ENCODE measurements at places on chromosomes 5 and 9.

- no peak for DNase-seq
These were observed 87.2 kb downstream of the CSNK1G3 start for GRCh38 chr5:123599171-123599570.

GRCh38 chr9:121996783-121997182 lies 96.3 kb downstream of the TTLL11 start:
- DNase-seq, result no peak

GRCh38 chr5:170380361-170380951 lies 8.7 kb downstream of the KCNMB1 start:
- DNase-seq, result no peak

DNA sequence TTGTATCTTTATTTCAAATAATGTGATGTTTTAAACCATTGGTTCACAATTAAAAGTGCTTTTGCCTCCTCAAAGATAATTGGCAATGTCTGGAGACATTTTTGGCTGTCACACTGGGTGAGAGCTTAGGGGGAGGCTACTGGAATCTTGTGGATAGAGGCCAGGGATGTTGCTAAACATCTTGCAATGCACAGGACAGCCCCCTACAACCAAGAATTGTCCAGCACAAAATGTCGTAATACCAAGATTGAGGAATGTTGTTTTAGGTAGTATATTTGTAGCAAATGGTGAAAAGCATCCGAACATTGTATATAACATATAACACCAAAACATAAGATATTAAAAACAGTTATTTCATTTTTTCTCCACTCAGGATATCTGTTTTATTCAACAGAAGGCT lies 99.8 kb downstream of the SLC44A1 start:
- no peak for DNase-seq

DNA sequence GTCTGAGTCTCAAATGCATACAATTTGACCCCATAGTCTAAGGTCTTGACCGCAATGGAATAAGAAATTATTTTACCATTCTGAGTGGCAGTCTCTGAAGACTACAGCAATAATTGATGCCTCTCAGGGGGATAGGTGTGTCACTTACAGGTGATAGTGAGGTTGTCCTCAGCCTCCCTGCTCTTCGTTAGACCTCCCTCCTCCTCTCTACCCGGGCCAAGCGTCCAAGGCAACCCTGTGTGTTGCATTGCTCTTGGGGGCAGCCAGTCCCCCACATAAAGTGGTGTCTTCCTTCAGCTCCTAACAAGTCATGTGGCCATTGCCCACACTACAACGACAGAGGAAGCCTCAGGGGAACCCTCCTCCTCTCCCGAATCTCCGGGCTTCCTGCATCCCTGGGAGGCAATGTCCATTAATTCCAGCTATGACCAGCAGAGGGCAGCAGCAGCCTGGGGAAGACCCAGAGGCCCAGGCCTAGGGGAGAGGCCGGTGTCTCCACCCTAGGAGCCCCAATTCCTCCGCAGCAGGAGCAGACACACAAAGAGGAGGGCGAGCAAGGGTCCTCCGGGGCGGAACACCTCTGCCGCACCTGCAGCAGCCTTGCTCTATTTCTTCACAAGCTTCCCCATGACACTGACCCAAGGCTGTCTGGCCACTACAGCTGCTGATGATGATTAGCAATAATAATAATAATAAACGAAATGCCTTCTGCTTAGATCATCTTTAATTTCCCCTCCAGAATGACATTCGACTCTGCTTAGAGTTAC lies 134.8 kb downstream of the KCNIP1 start:
- peak; percentile 90 for DNase-seq

- DNase-seq, result no peak
These were observed 200.4 kb downstream of the ASTN2 start for GRCh38 chr9:117214416-117214815.

- no peak for DNase-seq
These were observed 3.9 kb downstream of the FABP6 start for GRCh38 chr5:160233215-160233614.

DNA sequence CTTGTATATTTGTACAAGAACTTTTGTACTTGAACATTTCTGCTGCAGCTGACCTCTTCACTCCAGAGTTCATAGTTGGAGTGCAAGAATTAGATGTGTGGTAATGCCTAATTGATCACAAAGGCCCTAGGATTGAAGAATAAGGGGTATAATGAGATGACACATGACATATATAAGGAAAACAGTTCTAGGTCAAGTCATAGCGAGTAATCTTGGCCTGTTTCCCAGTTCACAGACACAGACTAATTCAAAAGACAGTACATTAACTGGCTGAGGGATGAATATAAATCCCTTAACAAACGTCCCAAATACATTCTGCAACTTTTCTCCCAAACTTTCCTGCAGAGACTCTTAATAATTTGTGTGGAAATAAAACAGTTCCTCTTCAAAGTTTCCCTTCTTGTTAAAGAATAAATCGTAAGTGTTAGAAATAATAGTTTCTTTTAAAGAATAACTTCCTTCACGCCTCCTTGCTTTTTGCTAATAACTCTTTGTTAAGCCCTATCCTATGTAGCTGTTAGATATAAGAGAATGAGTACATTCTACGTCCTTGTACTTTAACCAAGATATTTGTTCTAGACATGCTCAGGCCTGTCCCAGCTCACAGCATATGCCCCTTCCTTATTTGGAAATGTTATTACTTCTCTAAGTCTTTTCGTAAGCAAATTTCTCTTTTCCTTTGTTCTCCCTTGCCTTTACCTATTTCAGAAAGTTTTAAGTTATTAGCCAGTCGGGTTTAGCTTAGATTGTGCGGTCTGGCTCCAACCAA lies 556.4 kb upstream of the CTNND2 start:
- DNase-seq, result no peak

DNA sequence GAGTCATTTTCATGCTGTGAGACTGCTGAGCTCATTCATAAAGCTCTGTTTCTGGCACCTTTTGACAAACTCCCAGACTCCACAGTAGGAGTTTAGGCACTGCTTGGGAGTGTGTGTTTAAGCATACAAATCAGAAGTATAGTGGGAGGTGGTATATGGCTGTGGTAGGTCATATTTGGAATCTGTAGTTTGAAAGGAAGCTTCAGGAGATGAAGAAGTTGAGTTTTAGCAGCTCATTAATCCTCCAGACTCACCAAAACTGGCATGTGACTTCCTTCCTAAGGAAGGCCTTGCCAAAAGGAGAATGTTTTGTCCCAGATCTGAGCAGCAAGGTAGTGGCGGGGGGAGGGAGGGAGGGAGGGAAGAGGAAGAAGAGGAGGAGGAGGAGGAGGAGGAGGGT lies 52.8 kb downstream of the SAXO1 start:
- no peak for DNase-seq

GRCh38 chr5:77637998-77638762 lies at the start of gene OTP:
Gene OTP (minus strand): TSS chr5:77638713. CDS start chr5:77638549, 164 bp downstream.
- no peak for DNase-seq

GRCh38 chr9:92641092-92641809 lies 28.7 kb downstream of the IPPK start:
- DNase-seq, result no peak

DNA sequence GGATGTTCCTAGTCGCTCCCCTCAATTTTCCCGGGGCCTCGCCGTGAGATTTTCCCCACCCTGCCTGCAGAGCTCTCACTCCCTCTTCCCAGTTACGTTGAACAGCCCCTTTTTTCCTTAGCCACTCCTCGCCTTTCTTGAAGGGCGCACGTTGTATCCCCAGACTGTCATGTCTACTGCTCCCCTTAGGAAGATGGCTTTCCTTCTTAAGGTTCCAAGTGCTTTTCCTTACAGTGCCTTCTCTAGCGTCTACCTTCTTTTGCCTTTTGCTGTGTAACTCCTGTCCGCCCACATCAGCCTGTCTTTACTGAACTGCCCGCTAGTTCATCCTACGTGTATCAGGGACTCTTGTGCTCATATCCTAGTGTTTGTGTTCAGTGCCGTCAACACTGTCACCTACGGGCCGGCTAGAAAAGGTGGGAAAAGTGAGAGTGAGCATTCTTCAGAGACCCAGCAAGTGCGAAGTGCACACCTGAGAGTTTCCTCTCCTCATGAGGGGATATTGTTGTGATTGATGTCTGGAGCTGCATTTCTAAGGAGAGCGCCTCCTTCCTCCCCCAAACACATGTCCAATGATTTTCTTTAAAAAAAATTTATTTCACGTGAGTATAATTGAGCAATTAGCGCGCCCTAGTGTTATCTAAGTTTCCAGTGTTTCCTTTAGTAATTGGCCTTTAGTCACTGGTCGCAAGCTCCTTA lies 764 bp downstream of the CAMLG start:
- peak; percentile 53 for DNase-seq

DNA sequence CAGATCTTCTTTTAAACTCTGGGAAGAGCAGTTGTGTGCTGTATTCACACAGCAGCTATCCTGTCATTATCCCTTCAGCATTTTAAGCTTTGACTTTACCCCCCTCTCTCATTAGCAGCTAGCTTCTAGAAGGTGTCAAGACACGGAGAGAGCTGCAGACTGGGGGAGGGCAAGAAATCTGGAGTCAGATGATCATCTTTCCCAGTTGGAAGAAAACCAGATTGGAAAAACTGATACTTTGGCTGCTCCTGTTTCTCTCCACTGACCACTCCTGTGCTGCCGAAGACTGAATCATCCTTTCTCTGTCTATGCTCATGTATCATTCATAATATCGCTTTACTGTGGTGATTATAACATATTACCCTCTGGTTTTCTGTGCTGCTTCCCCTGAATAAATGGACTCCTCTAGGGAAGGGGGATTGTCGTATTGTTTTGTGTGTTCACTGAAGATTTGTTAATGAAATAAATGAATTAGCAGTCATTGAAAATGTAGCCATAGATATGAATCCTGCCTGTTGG lies 75.1 kb downstream of the SH3GL2 start:
- DNase-seq, result no peak

GRCh38 chr5:95422838-95423237 lies 31.7 kb downstream of the FAM81B start:
- DNase-seq, result no peak

- DNase-seq, result no peak
These were observed 5.9 kb upstream of the QRFP start for GRCh38 chr9:130902204-130903185.

GRCh38 chr5:34870382-34870781 lies 31.4 kb downstream of the TTC23L start:
- DNase-seq, result no peak

Data from Calu3 (cell line).